Islet precursor cell (in vitro differentiated cells): ENCODE measurements at places on chromosomes 12 and 14.
A peak's percentile ranks its signal among the peaks of the same experiment; 100 is the strongest.

DNA sequence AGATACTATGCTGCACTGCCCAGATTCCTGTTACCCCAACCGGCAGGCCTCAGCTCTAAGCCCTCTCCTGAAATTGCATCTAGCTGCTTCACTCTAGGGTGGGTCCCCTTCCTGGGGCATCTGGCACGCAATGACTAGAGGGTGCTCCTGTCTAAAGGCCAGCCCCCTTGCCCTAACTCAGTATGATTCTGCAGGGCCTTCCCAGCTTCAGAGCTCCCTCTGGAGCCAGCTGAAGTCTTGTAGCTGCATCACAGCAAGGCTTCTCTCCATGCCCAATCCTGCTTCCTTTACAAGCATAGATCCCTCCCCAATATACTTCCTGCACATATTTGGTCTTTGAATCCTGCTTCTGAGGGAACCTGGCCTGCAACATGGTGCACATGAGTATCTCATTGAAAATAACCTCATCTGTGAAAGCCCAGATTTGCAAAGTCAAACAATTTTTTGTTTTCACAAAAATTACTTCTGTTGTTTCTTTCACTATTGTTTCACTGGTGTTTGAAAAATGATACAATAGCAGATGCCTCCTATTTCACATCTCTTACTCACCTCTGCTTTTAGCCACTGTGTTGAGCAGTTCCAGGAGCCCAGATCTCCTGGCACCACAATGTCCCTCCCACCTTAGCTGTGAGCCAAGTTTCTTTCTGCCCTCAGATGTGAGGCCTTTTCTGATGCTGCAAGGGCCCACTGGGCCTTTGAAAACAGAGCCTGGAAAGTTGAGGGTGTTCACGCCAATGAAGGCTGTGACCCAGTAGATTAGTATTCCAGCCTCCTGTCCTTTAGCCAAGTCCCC, 169.5 kb upstream of the EGLN3 start:
- no peak for DNase-seq

DNA sequence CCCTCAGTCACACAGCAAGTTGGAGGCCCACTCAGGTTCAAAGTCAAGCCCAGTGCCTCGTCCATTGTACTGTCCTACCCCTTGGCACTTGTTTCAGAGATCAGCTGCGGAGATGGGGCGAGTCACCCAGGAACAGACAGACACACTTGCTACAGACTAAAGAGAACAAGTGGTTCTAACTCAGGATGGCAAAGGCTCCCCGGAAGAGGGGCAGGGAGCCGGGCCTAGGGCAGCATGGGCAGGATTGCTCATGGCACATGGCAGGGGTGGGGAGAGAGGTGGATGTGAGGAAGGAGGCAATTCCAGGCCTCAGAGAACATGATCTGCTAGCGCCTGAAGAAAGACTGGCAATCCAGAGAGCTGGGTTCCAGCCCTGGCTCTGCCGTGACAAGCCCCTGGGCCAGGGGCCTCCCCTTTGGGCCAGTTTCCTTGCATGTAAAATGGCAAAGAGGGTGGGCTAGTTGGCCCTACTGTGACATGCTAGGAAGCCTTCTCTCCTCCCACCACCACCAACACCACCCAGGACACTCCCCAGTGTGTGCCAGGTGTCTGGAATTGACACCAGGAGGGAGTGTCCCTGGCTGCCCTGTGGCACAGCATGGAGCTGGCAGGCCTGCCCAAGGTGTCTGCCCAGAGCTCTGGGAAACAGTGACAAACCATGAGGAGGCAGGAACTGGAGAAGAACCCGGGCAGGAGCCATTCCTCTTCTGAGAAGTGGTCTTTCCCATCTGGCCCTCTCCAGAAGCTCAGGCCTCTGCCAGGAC, 24.0 kb upstream of the IRF2BPL start:
- DNase-seq: no peak

DNA sequence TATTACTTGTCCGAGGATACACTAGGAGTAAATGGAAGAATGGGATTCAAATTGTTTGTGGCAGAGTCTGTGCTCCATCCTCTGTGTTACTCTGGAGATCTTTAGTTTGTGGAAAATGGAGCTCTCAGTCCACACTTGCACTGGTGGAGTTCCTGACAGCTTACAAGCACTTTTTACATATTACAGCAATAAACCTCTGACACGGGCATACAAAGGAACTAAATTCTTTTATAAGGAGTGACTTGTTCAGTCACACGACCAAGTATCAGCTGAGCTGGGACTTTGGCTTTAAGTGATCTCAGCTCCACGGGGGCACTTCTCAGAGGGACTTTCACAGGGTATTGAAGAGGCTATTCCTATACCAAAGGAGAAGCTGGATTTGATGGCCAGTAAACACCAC, 417.5 kb downstream of the LRIG3 start:
- no peak for DNase-seq

DNA sequence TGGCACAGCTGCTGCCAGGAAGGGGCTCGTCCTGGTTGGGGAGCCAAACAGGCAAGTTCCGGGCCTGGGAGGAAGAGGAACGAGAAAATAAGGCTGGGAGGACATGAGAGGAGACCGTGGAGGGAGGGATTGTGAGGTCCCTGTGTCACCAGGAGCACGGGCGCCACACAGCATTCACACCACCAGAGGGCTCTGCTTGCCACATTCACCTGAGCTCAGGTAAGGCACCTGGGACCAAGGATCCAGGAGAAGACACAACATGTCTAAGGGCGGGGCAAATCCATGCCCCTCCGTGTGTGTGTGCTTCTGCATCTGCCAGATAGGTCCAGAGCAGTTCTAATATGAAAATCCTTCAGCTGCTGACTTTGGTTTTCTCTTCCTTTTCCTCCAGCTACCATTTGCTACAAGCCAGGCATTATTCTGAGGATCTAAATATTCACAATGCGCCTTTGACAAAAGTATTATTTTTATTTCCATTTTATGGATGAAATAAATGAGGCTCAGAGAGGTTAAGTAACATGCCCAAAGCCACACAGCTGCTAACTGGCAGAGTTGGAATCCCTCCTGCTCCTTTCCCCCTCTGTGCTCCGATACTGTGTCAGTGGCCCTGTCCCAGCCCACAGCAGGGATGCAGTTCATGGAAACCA, 14.6 kb downstream of the RAPGEF3 start:
- peak; percentile 93 for DNase-seq

DNA sequence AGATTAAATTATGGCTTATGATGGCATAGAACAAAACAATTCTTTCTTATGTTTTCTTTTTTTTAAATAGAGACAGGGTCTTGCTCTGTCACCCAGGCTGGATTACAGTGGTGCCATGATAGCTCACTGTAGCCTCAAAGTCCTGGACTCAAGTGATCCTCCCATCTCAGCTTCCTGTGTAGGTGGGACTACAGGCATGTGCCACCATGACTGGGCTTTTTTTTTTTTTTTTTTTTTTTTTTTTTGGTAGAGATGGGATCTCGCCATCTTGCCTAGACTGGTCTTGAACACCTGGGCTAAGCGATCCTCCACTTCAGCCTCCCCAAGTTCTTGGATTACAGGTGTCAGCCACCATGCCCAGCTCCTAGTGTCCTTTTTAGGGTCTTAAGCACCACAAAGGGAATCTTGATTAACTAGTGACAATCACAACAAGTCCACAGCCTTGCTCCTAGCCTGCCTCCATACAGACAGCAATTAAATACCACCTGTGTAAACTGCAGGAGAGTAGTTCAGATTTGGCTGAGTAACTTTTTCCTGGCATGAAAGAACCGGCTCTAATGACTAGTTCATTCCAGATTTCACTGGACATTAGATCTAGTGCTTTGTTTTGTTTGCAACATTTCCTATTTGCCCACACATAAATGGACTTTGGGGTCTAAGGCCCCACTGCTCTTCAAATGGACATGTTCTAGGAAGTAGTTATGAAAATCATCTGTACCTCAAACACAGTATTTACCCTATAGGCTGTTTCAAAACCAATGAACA, 61.6 kb downstream of the SH2B3 start:
- no peak for DNase-seq

DNA sequence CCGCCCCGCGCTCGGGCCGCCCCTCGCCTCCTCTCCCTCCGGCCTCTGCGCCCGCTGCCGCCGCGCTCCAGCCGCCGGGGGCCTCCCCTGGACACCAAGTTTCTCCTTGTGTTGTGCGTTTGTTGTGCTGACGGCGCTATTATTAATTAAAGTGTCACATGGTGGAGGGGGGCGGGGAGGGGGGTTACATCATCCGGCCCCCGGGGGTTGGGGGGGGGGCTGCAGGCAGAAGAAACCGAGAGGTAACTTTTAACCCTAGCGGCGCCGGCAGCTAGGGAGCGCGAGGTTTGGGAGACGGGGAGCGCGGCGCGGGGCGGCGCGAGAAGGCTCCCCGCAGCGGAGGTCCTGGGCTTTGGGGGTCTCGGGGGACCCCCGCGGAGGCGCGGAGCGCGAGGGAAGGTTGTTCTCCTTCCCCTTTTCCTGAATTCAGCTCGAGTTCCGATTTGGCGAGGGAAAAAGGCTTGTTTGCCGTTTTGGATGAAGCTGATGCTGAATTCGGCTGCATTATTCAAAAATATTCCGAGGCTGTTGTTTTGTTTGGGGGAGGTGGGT, at the start of gene HRK:
Gene HRK, minus strand, starts transcription at position 117 of the 552 bp plus-strand sequence. CDS start 134 bp downstream, outside the sequence.
- DNase-seq: no peak

DNA sequence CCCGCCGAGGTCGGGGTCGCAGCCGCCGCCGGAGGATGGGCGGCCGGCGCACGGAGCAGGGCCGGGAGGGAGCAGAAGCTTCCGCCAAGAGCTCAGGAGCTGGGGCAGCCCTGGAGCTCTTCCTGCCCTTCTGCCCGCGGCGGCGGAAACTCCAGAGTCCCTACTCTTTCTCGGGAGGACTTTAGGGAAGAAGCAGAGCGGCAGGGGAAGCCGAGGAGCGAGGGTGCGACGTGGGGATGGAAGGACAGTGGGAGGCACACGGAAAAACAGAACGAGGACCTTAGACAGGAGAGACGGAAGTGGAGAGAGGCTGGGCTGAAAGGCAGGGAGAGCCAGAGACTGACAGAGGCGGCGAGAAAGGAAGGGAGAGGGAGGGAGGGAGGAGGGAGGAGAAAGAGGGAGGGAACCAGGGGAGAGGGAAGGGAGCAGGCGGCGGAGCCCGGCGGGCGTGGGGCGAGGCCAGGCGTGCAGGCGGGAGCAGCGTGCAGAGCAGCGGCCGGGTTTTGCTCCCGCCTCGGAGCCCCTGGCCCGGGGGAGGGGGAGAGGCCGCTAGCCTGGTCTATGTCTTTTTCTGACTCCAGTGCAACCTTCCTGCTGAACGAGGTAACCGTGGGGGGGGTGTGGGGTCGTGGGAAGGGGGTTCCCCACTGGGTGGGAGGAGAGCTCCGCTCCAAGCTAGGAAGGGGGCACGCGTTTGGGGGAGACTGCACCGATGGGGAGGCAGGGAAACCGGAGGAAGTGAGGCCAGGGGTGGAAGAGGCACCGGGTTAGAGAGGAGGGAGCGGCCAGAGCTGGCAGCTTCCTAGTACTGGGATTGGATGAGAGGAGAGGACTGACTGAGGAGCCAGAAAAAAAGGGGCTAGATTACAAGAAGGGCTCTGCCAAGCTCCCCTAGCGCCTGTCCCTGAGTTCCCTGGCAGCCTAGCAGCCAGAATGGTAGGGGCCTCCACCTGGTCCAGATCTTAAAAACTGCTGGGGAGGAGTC, 2.9 kb upstream of the CACNB3 start:
- DNase-seq: peak; percentile 95

DNA sequence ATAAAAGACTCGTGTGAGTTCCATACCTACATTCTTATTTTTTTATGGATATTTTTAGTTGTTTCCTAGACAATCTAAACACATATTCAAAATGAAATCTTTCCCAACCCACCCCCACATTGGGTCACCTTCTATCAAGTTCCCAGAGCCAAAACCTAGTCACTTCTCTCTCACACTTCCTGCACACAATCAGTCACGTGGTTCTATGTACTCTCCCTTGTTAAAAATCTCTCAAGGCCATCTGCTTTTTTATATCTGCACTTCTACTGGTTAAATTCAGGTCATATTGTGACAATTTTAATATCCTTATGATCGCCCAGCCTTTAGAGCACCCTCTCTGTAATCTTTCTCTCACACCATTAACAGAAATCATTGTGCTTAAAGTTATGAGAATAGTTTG, 175.0 kb upstream of the SYT10 start:
- no peak for DNase-seq

- peak; percentile 52 for DNase-seq
Measured at GRCh38 chr14:68820999-68821683, 28.3 kb upstream of the ZFP36L1 start.

- DNase-seq: no peak
Measured at GRCh38 chr12:65952737-65953209, 128.5 kb downstream of the HMGA2 start.

DNA sequence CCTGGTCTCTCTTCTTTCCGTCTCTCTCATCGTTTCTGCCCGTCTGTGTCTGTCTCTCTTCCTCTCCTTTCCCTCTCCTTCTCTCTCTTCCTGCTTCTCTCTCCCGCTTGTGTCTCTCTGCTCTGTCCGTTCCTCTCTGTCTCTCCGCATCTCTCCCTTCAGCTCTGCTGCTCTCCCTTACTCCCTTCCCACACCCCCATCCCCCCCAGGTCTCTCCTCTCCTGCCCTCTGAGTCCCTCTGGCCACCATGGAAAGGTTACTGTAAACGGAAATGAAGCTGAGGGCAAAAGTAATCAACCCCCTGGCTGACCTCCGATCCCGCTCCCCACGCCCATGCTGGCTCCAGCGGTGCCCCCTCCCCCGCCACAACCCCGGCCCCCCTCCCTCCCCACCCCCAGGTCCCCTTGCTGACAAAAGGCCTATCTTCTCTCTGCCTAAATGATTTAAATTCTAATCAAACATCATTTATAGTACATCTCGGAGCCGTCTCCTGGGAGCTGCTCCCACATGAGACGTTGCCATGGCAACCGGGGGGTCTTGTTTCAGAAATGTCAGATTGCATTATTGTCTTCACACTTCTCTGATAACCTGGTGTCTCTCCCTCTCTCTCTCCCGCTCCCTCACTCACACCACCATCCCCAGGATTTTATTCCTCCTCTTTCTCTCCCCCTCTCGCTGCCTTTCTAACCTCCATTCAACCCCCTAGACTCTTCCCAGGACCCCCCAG, 203.8 kb downstream of the RBM19 start:
- DNase-seq: no peak

GRCh38 chr12:76029982-76030340, 1.6 kb downstream of the PHLDA1 start:
- DNase-seq: peak; percentile 65

DNA sequence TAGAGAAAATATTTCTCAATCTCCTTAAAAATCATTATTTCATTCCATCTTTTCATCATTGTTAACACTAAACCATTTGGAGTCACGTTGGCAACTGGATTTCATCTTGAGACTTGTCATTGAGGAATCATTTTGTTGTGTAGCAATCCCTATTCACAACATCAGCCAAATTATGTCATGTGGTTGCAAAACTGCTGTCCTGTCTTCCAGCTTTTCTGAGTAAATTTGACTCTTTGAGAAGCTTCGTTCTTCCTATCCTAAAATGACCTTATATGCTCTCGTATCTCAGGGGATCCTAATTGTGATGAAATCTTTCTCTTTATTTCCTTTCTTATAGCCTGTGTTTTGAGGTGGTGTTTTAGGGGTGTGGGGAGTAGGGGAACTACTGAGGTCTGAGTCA, 30.6 kb upstream of the KICS2 start:
- no peak for DNase-seq

- peak; percentile 61 for DNase-seq
Measured at GRCh38 chr14:38125481-38126037, 82.1 kb upstream of the SSTR1 start.

GRCh38 chr12:6641131-6641530, 5.4 kb upstream of the LPAR5 start:
- no peak for DNase-seq
